ENCODE measurements at places on chromosomes 7 and 10.

GRCh38 chr7:48148311-48148710 lies 22.9 kb upstream of the ABCA13 start:
- no peak for DNase-seq

DNA sequence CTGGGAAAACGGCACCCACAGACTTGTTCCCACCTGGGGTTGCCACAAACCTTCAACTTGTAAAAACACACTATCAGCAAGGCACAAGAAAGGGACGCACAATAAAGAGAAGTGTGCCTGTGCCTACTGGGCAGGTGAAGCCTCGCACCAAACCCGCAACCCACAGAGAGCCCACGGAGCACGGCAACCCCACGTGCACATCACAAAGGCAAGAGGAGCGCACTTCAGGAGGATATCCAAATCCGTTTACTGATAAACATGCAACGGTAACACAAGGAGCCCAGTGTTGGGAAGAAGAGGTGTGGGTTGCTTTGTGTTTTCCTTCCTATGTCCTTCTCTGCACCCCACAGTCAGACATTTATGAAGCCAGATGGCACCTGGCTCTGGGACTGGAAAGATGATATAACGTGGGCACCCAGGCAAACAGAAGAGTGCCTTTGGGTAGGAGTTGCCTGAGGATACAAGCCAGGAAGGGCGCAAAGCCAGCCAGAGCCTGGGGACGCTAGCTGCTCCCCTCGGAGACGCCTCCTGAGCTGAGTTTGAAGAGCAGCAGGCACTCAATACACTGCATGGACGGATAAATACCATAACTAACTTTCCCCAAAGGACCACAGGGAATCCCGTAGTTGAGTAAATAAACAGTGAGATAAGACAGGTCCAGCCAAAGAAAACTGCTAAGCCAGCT lies 41.6 kb downstream of the TCERG1L start:
- no peak for DNase-seq

GRCh38 chr7:106615808-106616707 lies 44.9 kb downstream of the CCDC71L start:
- DNase-seq: no peak

DNA sequence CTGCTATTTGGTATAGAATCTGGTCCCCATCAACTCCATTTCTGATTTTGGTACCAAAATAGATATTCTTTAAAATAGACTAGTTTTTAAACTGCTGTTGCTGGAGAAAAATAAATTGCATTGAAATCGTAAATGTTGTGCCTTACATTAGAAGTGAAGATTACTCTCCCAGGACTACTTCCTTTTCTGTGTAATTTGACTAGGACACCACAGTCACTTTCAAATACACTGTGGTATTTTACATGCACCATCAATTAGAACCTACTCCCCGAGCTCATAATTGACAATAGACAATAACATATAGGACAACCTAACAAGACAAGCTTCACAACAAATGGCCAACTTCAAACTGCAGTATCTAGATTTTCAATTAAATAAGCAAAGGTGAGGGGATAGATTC lies 211.5 kb downstream of the DGKB start:
- no peak for DNase-seq

DNA sequence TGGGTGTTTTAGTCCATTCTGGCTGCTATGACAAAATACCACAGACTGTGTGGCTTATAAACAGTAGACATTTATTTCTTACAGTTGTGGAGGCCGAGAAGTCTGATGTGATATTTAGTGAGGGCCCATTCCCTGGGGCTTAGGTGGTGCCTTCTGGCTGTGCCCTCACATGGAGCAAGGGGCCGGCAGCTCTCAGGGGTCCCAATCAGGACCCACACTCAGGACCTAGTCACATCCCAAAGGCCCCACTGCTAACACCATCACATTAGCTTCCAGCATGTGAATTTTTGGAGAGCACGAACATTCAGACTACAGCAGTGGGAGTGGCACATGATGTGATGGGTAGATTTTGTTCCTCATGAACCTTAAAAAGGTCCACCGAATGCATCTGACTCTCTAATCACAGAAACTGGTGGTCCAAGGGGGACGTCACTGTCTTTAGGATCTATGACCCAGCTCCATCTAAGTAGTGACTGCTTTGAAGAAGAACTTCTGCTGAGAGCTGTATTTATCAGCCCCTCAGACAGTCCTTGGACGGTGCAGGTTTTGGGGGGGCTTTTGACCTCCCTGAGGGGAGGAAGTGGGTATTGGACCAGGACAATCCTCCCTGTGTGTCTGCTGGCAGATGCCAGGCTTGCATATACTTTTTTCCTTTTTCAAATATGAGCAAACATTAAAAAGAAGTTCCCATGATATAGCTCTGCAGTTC lies 154.5 kb upstream of the ZNF32 start:
- DNase-seq: no peak

GRCh38 chr10:125243532-125244253 lies 83.3 kb upstream of the CTBP2 start:
- no peak for DNase-seq

- peak; percentile 72 for DNase-seq
These were observed 239.1 kb upstream of the AUTS2 start for GRCh38 chr7:69359003-69359700.

- DNase-seq: no peak
These were observed 7.5 kb downstream of the TMEM225B start for GRCh38 chr7:99605527-99605926.

DNA sequence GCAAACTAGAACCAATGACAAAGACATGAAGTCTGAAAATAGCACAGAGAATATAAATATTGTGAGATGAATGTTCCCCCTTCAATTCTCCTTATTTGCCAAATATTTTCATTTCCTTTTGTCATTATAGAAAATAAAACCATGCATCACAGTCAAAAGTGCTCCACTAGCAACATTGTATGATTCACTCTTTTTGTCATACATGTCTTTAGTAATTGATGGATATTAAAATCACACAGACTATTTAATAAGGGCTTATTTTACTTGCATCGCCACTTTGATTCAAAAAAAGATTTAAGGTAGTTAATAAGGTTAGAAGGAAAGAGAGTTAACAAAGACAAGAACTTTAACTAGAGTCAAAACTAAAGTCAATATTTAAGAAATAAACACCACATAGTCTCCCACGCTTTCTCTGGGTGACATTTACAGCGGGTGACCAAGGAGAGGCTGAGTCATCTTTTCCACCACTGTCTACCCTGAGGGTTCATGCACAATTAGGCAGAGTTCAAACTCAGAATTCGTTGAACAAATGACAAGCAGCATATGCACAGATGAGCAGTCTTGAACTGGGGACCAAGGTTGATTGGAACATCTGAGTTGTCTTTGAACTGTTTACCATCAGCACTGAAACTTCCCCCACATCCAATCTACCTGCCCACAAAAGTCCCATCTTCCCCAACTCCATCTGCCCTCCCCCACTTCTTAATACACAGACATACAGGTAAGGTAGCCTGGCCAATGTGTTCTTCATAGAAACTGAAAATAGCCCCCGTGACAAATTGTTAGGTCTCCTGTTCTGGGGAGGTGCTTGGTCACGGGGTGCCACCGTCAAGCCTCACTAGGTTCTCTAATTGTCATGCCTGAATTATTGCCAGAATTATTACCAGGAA lies 42.5 kb downstream of the C7orf25 start:
- DNase-seq: no peak

GRCh38 chr7:7739204-7740036 lies 21.0 kb upstream of the RPA3 start:
- DNase-seq: no peak

DNA sequence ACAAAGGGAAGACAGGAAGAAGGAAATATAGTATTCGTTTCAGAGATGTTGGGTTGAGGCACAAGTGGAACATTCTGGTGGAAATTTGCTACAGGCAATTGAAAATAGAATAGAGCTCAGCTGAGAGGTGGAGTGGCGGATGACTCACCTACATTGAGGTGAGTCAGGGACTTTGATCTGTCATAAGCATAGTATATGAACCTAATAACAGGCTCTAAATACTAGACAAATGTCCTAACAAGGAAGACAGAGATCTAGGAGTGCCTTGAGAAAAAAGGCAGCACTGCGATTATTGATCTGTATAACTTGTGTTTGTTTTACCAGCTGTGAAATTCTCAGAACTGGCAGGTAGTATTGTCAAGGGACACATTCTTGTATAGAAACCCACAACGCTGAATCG lies 907 bp upstream of the IFRD1 start:
- no peak for DNase-seq

GRCh38 chr7:38681882-38682281 lies 50.7 kb upstream of the AMPH start:
- peak; percentile 46 for DNase-seq

DNA sequence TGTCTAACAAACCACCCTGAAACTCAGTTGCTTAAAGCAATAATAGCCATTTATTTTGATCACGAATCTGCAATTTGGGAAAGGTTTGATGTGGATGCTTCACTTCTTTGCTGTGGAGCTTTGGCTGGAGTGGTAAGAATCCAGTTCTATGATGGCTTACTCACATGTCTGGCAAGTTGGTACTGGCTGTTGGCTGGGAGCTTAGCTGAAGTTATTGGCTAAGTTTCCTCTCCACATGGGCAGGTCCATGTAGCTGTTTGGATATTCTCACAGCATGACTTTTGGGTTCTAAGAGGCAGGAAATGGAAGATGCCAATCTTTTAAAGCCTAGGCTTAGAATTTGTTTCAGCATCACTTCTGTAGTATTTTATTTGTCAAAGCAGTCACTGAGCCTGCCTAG lies 277.6 kb upstream of the NRP1 start:
- peak; percentile 81 for DNase-seq

- DNase-seq: peak; percentile 73
These were observed 118.1 kb downstream of the SEMA3D start for GRCh38 chr7:85068799-85069198.

DNA sequence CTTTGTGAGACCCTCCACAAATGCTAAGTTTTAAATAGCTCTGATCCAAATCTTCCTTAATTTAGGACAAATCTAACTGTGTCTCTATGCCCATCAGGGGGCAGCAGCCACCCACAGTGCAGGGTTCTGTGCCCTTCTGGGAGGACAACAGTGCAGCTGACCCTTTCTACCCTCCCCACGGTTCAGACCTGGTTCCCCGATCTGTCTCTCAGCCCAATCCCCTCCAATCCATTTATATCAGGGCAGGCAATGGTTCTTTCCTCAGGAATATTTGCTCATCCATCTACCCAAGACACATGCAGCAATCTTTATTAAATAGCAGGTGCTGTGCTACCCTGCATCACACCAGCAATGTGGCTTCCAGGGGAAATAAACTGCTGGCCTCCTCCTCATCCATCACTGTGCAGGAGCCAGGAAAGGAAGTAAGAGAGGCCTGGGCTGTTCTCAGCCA lies 4.0 kb upstream of the RBM28 start:
- peak; percentile 40 for DNase-seq

- no peak for DNase-seq
These were observed 37.2 kb upstream of the TARP start for GRCh38 chr7:38310591-38311101.

- no peak for DNase-seq
These were observed 16.1 kb upstream of the JMJD1C start for GRCh38 chr10:63481815-63482421.

- no peak for DNase-seq
These were observed 5.8 kb downstream of the UNCX start for GRCh38 chr7:1238450-1238882.

- no peak for DNase-seq
These were observed 311.3 kb upstream of the AOAH start for GRCh38 chr7:37035631-37036030.

GRCh38 chr7:2771274-2771731 lies 72.8 kb downstream of the GNA12 start:
- DNase-seq: no peak

DNA sequence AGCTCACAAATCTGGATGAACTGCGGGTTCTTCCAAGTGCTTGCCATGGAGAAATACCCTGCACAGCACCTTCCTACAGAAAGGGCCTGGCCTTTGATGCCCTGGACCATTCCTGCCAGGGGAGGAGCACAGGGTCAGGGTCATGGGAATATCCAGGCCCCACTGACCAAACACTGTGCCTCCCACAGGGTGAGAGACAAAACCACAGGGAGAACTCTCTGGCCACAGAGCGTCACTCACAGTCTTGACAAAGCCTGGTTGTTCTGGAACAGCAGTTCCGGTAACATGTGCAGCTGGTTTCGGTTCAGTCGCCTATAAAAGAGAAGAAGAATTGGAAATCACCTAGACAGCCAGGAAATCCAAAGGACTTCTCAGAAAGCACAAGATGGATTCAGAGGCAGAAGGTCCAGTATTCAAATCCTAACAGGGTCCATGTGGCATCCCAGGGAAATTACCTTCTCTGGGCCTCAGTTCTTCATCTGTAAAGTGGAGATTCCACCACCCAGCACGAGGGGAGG lies 28.1 kb downstream of the SLIT1 start:
- DNase-seq: no peak

- DNase-seq: peak; percentile 54
These were observed 429.9 kb upstream of the KLF6 start for GRCh38 chr10:4214908-4215307.

GRCh38 chr7:69892790-69893189 lies 294.5 kb downstream of the AUTS2 start:
- DNase-seq: no peak

GRCh38 chr10:72096115-72097000 lies 8.0 kb upstream of the SPOCK2 start:
- no peak for DNase-seq

DNA sequence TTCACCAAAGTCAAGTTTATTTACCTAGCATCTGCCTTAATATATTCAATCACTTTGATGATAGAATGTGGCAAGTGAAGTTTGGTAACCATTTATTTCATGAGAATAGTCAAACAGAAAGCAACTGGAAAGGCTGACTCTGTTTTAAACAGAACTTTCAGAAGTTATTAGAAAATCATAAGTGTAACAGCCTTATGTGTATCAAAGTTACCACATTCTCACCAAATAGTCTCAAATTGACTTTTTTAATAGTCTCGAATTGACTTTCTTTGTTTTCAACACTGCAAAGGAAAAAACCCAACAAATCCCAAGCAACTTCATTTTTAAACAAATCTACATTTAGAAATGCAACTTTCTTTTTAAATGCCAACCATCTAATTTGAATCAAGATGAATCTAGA lies 29.5 kb downstream of the NAMPT start:
- no peak for DNase-seq

- no peak for DNase-seq
These were observed at the start of gene SP8 for GRCh38 chr7:20786779-20787659. Gene SP8, minus strand, starts transcription at chr7:20786886. Its CDS starts 88 bp downstream, at chr7:20786798.

- peak; percentile 82 for DNase-seq
These were observed 352.6 kb downstream of the PRPF18 start for GRCh38 chr10:13939391-13939790.

DNA sequence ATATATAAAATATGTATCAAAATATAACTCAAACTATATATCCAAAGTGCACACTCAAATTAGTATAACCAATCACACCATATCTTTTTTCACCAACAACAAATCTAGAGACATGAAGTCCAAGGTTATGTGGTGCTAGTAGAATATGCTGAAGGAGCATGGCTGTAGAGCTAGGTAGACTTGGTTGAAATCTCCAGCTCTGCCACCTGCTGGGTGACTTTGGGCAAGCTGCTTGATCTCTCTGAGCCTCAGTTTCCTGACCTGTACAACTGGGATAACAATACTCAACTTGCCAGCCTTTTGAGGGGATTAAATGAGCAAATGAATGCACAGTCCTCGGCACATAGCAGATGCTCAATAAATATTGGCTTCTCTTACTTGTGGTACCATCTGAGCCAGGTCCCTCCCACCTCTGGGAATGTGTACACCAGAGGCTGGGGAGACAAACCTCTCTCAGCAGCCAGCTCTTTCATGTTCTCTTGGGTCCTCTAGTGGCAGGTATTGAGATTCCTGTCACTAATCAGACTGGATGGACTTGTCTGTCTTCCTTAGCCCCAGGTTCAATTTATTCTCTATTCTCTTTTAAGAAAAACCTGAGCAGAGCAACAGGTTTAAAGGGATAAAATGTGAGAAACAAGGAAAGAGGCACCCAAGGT lies 94.3 kb upstream of the PDE1C start:
- peak; percentile 83 for DNase-seq

- DNase-seq: no peak
These were observed 33.7 kb upstream of the CHCHD3 start for GRCh38 chr7:133115596-133115995.
